Occipital lobe (tissue), 3 donors: ENCODE measurements at places on chromosomes 5 and 9.

DNA sequence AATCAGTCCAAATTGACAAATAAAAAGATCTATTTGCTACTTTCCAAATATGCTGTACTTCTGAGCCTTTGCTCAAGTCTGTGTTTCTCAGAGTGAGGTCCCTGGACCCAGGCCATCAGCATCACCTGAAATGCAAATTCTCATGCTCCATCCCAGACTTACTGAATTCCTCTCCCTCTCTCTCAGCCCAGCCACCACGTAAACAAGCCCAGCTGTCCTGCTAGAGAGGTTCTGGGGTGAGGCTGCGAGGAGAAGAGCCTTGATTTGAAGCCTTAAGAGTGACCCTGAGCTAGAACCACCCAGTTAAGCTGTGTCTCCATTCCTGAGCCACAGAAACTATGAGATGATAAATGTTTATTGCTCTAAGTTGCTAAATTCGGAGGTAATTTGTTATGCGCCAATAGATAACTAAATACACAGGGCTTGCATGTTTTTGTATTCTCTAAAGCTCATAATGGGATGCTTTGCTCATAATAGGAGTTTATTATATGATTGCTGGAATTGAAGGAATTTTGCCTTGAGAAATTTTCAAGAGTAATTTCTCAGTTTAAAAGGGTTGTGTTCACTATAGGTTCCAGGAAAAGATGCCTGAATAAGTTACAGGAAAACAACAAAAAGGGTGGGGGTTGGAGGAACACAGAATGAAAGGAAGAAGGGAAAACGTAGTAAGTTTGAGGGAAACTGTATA is 98.9 kb upstream of the SPATA31D4 start:
- no peak for DNase-seq

- no peak for DNase-seq
These were observed 480.5 kb downstream of the EBF1 start for GRCh38 chr5:158619083-158619788.

DNA sequence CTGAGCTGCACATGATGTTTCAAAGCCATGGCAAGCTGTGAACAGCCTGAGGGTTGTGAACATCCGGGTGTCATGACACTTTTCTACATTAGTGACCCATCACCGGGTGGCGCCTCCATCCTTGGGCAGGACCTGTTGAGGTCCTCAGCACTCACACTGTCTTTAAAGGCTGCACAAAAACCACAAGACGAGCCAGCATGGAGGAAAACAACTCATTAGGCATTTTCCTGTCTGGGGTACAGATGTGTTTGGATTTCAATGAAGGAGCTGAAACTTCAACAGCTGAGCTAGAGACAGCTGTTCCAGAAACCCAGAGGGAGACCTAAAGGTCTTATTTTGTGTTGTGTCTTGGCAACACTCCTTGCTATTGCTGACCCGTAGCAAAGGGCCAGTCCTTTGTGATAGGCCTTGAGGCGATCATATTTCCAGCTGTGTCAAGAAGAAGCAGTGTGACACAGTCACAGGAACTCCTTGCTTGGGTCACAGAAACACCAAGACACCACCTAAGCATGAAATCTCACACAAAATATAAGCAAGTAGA is 151.8 kb upstream of the VLDLR start:
- DNase-seq = no peak

GRCh38 chr9:5375091-5375490 is 35.4 kb upstream of the RLN1 start:
- no peak for DNase-seq

DNA sequence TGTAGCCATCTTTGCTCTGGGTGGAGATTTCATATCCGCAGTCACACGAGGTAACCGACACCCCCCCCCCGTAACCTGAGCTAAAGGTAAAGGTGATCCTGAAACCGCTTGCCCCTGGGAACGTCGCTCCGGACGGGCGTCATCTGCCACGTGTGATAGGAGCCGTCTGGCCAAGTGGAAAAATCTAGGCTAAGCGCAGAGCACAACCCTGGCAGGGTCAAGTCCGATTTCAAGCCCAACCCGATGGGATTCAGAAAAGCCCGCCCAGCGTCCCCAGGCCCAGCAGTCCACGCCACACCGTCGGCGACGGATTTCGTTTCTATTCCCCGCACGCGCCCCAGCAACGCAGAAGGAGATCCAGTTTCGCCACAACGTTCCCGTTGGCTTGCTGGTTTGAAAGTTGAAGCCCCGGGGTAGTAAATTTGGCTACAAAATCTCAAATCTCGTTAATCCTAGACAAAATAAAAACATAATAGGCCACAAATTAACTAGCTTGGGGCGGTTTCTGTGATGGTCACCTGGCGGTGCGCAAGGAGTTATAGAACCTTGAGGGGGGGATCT is 32.4 kb upstream of the NFIB start:
- no peak for DNase-seq

GRCh38 chr5:33311893-33312292 is 128.9 kb upstream of the TARS1 start:
- no peak for DNase-seq

DNA sequence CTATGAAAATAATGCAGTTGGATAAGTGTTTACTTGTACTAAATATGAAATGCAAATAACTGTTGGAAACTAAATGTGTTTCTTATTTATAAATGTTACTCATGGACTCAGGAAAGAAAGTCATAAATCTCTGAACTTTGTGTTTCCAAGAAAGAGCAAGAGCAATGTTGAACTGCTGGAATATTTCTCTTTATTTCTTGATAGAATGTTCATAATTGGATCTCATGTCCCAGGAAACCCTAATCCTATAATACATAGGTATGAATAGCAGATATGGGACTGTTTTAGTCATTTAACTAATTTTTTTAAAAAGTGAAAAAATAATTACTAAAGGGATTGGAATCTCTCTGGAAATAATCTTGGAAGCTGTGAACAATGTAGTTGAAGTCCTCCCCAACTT is 245.0 kb upstream of the ACTBL2 start:
- no peak for DNase-seq

- no peak for DNase-seq
These were observed 63.9 kb upstream of the SPRY4 start for GRCh38 chr5:142388696-142389095.

- no peak for DNase-seq
These were observed 297.1 kb downstream of the KCTD16 start for GRCh38 chr5:144467792-144468191.

DNA sequence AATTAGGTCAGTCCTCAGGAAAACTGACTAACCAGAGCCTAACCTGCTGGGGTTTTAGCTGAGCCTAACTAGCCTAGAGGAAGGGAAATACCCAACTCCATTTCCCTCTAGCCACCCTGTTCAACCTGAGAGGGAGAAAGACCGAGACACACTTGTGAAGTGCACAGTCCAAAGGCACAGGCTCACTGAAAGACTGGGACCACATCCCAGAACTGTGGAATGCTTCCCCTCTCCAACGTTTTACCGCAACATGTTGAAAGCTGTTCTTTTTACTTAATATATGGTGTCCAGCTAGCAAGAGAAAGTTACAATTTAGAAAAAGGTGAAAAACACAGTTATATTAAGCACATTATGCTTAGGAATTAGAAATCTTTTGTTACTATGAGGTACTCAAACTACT is 76.8 kb upstream of the SIMC1 start:
- no peak for DNase-seq

DNA sequence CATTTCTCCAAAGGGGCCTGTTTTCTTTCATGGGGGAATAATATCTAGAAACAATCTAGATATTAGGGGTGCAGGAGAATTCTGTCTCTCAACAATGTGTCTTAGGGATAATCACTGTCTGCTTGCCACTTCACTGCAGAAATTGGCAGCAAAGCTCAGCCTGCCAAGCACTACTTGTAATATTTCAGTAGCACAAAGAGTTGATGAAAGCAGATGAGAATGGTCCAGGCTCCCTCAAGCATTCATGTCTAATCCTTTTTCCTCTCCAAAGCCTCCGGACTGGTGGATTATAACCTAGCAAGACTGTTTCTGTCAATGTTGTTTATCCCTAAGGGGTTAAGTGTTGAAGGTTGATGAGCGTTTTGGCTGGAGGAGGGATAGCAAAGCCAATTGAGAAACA is 13.3 kb upstream of the MPDZ start:
- no peak for DNase-seq

DNA sequence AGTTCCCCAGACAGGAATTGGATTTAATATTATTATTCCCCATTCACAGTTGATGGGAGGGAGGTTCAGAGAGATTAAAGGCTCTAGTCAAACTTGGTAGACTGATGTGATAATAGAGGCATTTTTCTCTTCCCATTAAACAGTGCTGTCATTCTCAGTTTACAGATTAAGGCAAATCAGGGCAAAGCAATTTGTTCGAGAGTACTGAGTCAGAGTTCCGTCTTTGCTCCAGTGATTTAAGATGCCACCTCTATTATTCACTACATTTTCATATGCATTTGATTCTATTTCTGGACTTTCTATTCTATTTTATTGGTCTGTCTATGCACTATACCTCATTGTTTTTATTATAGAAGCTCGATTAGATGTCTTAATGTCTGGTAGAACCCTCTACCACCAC is 201.0 kb upstream of the RAI14 start:
- DNase-seq = no peak

DNA sequence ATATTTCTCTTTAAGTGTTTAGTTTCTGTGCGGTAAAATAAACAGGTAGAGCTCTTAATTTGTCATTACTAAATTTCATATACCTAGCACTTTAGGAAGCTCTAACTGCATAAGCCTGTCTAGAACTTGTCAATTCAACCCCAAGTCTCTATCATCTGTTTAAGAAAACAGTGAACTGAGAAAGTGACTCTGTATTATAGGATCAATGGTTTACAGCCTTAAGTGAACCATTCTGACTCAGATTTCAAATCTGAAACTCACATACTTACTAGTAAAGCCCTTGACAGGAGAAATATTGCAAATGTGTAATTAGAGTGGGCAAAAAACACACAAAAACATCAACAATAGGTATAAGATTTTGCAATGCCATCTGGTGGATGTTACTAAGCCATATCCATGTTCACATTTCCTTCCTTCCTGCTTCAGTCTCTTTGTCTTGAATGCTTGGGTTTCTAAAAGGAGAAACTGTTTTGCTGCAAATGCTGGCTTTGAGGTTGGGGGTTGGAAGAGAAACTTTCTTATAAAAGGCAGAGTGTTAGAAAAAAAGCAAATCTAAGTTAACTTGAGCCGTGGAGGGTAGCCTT is 101.8 kb downstream of the DOCK8 start:
- no peak for DNase-seq
